ENCODE measurements at places on chromosomes 6 and 20.

DNA sequence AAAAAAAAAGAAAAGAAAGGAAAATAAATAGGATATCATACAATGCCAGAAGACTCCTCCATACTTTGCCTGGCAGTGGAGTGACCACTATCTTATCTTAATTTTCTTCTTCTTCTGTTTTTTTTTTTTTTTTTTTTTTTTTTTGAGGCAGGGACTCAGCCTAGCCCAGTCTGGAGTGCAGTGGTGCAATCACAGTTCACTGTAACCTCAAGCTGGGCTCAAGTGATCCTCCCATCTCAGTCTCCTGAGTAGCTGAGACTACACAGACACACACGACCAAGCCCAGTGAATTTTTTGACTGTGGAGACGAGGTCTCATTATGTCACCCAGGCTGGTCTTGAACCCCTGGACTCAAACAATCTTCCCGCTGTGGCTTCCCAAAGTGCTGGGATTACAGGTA is 17.1 kb upstream of the MMP9 start:
- no peak for DNase-seq

DNA sequence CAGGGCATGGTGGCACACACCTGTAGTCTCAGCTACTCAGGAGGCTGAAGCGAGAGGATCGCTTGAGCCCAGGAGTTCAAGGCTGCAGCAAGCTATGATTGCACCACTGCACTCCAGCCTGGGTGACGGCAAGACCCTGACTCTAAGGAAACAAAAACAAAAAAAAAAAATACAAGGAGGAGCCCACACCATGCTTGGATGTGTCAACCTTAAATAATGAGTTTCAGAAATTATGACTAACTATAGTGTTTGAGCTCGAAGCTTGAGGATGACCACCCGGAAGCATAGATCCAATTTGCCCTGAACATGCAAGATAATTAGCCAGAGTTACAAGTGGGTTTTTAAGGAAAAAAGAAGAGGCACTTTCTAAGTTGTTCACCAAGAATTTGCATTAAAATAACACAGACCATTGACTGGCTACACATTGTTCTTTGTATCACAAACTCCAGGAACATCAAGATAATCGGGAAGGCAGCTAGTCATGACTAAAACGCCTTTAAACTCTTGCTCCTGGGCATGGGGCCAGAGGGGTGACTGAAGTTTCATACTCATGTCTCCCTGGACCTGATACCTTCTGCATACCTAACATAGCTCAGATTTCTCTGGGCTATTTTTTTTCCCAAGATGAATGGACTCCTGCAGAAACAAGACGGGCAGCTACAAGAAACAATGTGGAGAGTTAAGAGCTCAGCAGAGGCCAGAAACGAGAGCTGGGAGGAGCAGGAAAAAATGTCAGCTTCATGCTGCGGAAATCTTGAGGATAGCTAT is 289.6 kb downstream of the PREX1 start:
- peak; percentile 91 for DNase-seq

DNA sequence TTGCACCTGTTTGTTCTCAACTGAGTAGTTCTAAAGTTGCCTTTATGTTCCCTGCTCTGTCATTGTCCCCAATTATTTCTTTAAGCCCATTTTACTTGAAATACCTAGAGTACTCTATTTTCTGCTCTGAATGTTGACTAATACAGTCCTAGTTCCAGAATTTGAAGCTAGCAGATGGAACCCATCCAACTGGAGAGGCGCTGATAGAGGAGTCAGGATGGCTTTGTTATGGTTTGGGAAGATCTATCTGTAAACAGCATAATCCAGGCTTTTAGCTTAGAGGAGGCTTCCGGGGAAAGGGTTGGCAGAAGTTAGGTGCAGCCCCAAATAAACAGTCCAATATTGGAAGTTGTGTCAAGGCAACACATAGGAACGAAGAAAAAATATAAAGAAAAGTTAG is 927.7 kb downstream of the TFAP2A start:
- DNase-seq = no peak

DNA sequence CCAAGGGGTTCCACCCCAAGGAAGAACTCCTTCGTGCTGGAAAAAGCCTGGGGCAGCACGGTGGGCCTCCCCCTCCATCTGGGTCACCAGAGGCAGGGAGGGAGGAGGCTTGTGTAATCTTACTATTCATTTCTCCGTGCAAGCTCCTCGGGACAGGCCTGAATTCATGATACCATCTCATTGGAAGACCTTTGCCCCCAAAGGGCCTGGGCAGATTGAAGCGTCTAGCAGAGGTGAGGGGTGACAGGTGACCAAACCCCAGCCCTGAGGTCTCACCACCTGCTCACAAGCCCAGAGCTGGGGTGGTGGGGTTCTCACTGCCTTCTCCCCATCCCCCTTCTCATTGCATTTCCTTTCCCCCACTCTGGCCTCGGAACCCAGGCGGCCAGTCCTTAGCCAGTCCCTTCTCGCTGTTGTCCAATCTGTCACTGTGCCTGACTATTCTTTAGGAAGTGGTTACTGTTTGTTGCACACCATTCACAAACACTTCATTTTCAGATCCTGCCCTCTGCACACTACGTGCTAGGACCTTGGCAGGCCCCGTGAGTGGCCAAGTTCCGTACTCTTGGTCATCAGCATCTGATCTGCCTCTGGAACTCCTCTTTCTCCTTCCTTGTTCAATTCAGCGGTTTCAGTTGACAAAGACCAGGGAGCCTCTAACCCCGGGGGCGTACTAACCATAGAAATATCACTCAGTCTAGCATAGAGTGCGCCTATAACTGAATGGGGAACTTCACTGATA is 137.1 kb downstream of the LY86 start:
- no peak for DNase-seq

GRCh38 chr6:46504242-46504641 is 13.0 kb upstream of the RCAN2 start:
- no peak for DNase-seq

DNA sequence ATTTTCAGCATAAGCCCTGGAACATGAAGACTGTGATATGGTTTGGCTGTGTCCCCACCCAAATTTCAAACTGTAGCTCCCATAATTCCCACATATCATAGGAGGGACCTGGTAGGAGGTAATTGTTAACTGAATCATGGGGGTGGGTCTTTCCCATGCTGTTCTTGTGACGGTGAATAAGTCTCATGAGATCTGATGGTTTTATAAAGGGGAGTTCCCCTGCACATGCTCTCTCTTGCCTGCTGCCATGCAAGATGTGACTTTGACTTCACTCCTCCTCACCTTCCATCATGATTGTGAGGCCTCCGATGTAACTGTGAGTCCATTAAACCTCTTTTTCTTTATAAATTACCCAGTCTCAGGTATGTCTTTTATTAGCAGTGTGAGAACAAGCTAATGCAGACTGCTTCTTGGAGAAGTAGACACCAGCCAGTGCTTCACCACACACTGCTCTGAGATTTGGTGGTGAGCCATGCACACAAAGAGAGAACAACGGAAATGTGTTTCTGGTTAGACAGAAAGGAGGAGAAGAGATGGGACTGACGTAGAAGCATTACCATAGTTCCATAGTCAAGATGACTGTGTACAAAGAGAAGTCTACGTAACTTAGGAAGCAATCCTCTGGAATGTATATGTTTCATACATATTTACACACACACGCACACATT is 97.8 kb downstream of the BACH2 start:
- DNase-seq = no peak

DNA sequence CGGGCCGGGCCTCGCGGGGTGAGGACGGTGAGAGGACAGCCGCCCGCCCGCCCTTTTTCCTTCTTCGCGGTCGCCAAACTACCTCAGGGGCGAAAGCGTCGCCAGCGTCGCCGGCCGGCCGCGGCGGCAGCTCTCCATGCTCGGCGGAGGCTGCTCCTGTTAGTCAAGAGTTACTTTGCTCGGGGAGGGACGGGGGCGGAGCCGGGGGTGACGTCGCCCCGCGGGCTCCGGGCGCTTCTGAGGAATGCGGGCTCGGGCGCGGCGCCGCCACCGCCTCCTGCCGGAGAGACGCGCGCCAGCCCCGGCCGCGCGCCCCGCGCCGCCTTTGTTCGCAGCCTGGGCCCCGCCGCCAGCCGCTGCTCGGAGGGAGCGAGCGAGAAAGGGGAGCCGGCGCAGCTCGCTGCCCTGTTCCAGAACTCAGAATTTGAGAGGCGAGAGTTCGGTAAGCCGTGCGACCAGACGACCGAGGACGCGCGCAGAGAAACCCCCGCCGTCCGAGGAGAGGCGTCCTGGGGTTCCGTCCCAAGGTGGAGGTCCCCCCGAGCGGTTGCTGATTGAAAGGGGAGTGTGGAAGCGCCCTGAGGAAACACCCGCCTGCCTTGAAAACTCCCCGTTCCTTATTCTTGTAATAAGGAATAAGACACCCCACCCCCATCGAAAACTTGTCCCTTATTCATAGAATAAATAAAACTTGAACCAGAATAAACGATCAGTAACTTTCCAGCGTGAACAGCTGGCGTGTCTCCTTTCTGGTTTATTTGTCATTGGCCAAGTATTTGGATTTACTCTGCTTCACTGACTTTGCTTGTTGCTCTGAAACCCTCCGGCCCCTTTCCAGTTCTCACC is at the start of gene PTPRK:
PTPRK (minus strand) TSS at position 164 of the 846 bp plus-strand sequence. CDS start 241 bp downstream, outside the sequence.
- peak; percentile 82 for DNase-seq

GRCh38 chr6:170447561-170447930 is 105.6 kb downstream of the PSMB1 start:
- DNase-seq = no peak

GRCh38 chr6:106693418-106693817 is 64.0 kb downstream of the QRSL1 start:
- no peak for DNase-seq

GRCh38 chr6:7139835-7140470 is 32.2 kb downstream of the RREB1 start:
- DNase-seq = no peak

GRCh38 chr20:20089018-20089417 is 36.7 kb downstream of the CFAP61 start:
- no peak for DNase-seq

DNA sequence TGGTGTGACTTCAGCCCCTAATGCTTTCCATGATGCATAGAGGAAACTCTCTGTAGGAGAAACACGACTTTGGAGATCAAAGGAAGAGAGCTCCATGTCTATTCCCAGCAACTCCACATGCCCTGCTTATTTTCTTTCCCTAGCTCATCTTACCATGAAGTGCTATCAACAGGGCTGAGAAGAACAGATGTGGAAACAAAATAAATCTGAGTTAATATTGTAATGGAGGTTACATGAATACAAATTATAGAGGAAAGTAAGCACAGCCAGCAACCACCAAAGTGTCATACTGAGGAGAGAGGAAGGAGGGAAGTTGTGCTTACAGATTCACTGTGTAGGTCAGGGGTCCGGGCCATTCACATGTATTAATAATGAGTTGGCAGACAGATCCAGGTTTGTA is 157.5 kb downstream of the RFPL4B start:
- no peak for DNase-seq

DNA sequence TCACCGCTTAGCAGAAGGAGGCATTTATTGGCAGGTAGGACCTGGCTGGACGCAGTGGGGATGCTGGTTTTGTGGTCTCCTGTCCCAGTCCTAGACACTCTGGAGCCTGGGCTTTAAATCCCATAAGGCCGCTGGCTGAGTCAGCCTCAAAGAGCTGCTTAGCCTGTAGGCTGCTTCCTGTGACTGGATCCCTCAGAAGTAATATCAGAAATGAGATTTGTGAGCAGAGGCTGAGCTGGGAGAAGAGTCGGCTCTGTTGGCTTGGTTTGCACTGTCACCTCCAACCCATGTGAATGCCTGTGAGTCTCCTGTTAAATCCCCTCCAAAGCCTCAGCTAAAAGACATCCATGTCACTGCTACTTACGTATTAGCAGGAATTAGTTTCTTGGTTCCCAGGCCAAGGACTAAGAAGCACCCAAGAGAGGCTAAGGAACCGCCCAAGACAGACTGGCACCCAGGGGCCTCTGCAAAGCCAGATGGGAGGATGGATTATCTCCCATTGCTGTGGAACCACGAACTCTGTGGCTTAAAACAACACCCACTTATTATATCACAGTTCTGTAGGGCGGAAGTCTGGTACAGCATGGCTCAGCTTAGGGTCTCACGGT is 289.4 kb downstream of the CDC5L start:
- DNase-seq = no peak

DNA sequence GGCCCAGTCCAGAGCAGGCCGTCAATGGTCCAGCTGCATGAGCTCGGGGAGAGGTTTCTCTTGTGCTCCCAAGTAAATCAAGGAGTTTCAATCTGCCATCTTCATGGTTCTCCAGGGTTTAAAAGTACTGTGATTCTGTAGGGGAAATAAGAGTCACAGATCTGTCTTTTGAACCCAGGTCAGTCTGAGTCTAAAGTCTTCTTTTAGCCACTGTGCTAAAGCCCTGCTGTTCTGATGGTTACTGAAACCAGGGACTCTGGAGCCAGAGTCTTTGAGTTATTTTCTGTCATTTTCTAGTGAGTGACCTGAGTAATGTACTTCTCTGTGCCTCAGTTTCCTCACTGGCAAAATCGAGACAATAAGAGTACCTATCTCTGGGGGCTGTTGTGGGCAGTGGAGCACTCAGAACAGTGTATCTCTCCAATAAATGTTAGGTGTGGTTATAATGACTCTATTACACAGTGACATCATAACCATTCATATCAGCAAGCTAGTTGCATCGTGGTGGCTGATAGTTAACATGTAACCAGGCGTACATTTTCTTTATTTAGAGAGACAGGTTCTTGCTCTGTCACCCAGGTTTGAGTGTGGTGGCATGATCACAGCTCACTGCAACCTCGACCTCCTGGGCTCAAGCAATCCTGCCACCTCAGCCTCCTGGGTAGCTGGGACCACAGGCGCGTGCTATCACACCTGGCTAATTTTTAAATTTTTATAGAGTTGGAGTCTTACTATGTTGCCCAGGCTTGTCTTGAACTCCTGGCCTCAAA is 74.6 kb upstream of the KCNG1 start:
- DNase-seq = no peak

- no peak for DNase-seq
Measured at GRCh38 chr6:135228486-135228885, 47.4 kb downstream of the MYB start.

DNA sequence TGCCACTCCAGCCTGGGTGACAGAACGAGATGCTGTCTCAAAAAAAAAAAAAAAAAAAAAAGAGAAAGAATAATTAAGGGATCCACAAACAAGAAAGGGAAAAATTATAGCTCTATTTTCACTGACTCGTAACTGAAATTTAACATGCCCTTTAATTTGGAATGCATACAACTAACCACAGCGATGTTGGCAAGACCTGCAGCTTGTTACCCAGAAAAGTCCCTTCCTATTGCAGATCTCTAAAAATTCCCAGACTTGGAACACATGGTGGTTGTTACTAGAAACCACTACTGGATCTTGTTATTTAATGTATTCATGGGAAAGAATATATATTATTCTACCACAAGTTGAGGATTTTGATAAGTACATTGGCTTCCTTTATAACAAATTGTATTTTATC is 27.8 kb upstream of the SMIM28 start:
- no peak for DNase-seq

DNA sequence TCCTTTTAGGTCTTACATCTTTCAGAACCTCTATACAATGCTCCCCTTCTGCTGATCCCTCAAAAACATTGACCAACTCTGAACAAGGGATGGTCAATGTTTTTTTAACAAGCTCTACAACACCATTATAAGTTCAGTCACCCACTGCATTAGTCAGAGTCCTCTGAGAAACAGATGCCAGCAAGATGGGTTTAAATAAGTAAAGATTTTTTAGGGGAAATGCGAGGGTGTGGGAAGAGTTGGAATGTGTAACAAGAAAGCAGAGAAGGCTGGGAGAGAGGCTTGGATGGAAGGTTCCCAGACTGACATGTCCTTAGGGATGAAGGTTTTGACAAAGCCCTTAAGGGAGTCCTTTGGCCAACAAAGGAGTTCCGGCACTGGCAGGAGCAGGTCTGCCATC is 478.3 kb downstream of the FRK start:
- DNase-seq = no peak

- DNase-seq = no peak
Measured at GRCh38 chr6:5540370-5540769, 279.1 kb downstream of the FARS2 start.

- no peak for DNase-seq
Measured at GRCh38 chr6:43768983-43769525, 957 bp upstream of the VEGFA start.

Data from NT2/D1 (cell line).